ENCODE measurements at places on chromosomes 6 and 20.

- no peak for DNase-seq
Observed at GRCh38 chr6:116550796-116551195, 2.8 kb upstream of the CALHM4 start.

DNA sequence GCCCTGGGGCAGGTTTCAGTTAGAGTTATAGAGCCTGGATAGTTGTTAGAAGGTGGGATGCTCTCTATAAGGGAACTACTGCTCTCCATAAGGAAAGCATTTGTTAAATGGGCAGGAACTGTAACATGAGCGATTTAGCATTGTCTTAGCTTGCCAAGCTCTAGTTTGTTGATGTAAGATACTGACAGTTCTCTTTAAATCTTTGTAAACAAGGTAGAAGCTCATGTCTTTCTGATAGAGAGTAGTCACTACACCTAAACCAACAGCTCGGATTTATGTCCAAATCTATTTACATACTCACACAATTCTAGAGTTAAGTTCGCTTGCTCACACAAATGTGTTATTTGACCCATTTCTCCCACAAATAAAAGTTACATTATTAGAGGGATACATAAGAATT is 87.3 kb downstream of the PLCB1 start:
- DNase-seq, result no peak

DNA sequence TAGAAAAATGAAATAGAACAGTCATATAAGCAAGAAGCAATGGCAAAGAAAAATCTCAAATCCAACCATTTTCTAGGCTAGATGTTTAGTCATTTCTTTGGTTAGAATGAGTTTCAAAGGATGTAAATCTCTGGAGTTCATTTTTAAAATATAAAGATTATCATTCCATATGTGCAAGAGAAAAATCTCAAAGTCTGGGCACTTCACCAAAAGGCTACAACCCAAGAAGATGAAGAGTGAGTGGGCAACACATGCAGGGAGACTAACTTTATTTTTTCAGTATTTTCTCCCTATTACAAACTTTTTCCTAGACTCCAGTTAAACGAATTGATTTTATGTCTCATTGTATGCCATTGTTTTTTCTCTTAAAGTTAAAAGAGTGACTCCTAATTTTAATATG is 83.6 kb downstream of the PHACTR1 start:
- no peak for DNase-seq

DNA sequence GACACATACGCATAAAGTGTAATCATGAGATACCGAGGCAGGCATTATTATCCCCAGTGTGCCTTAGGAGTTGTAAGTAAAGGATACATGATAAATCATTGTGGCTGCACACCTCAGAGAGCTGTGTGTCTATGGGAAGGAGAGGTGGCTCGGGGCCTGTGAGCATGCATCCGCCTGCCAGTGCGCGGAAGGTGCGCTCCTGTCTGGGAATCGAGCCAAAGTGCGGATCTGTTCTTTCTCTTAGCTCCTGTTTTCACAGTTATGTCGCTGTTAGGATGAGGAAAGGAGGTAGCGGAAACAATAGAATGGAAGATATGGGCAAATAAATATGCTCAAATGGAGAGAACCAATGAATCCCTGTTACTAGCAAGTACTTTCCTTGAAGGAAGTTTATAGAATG is 98.0 kb downstream of the ANKRD6 start:
- no peak for DNase-seq

DNA sequence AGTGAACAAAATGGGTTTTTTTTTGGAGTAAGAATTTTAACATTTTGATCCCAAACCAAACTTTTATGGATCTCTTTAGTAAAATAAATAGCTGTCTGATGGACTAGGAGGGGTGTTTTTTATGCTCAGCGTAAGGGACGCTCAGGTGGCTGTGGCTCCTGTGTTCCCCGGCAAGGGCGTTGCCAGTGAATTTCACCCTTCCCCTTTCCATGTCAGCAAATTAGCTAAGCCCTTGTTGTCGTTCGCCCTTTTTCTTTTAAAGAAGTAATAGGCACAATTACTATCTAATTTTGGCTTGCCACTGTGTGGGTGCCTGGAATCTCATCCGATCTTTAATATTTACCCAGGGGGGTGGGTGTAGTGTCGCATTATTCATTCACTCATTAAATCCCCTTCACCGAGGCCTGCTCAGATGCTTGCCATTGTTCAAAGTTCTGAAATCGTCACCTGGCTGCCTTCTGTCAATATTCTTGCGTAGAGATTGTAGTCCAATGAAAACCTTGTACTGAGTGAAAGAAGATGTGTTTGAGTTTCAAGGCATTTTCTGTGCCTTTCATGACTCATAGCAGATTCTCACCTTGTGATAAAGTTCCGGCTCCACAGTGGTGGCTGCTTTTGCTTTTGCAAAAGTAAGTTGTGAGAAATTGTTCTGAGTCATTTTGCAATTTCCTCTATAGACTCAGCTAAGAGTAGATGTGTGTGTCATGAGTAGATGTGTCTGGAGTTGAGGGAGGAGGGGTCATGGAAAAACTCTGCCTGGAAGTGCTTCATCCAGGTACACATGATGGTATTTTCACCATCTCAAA is 40.0 kb upstream of the CLDN20 start:
- DNase-seq, result no peak

DNA sequence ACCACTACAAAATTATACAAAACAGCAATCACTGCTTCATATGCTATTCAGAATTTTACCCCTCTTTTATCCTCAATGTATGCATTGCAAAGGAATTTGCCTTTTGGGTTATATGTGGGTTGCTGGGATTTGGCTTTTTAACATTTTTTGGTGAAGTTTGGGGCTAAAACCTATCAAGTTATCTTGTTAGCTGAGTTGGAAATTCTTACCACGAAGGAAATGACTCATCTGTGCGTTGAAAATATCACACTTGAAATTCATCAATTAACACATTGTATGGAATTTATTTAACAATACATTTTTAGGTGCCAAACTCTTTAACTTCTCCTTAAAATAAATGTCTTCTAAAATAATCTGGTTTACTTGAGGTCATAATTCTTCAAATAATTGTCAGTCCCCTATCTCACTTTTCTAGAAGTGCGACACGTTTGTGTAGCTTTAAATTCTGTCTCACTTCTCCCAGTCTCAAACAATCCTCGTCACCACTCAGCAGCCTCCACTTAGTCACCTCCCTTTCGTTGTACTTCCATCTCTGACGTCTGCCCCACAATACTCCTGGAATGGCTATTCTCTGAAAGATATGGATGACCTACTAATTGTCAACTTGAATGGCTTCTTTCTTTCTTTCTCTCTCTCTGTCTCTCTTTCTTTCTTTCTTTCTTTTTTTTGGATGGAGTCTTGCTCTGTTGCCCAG is 88.5 kb downstream of the PHACTR1 start:
- DNase-seq, result no peak

GRCh38 chr6:141133346-141133745 is 999.4 kb upstream of the GJE1 start:
- DNase-seq, result no peak

GRCh38 chr6:27863962-27864905 is 48.0 kb downstream of the OR2B2 start:
- no peak for DNase-seq

DNA sequence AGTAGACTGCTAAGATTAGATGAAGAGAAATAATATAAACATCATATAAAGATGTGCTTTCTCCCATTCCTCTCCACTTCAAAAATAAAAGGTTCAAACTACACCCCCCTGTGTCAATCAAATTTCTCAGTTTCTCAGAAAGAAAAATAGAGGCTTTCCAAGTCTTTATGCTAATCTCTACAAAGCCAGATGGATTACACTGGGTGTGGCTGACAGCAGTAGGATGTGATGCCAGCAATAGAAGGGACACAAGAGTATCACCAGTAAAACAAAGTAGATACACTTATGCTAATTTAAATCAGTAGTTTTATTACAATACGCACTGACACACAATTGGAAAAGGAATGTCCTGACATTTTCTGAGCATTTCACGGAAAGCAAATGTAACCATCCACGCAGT is 353.4 kb downstream of the RNGTT start:
- DNase-seq, result no peak

- DNase-seq, result no peak
Observed at GRCh38 chr6:163207431-163208383, 206.8 kb upstream of the QKI start.

GRCh38 chr20:61975407-61976129 is 90.1 kb downstream of the TAF4 start:
- DNase-seq, result no peak

All from stimulated activated CD4-positive, alpha-beta T cell treated with anti-CD3 and anti-CD28 coated beads, Interleukin-1b, Interleukin-23, amount 100 ng/mL, for 1 hour (primary cell).